ENCODE measurements at places on chromosomes 12 and 14.

DNA sequence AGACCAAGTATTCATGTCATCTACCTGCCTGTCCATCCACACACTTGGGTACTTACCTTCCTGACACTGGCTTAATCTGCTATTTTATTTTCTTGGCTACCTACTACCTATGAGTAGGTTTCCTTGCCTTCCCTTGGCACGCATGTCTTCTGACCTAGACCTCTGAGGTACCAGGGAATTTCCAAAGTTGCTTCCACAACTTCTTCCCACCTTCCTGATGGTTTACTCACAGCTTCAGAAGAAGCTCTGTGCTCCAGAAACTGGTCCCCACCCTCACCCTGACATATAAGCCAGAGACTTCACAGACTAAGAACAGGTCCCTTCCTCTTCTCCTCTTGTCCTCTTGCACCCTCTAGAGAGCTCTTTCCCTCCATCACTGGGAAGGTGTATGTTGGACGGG lies 35.7 kb upstream of the DDX11 start:
- no peak for DNase-seq

GRCh38 chr12:119678459-119678858 lies 10.5 kb downstream of the PRKAB1 start:
- no peak for DNase-seq

GRCh38 chr14:29681316-29681715 lies 246.3 kb downstream of the PRKD1 start:
- DNase-seq, result no peak

- DNase-seq, result no peak
These were observed 21.5 kb downstream of the ALDH6A1 start for GRCh38 chr14:74062809-74063150.
